ENCODE measurements at places on chromosomes 3 and 15. TPM values are rescaled to one million over a fixed set of nuclear protein-coding genes. Genes with fewer than 3 reads are reported as not detected.
A peak's percentile ranks its signal among the peaks of the same experiment; 100 is the strongest.

The ZKSCAN7 gene
- polyA plus RNA-seq, result 8.4 TPM

DNA sequence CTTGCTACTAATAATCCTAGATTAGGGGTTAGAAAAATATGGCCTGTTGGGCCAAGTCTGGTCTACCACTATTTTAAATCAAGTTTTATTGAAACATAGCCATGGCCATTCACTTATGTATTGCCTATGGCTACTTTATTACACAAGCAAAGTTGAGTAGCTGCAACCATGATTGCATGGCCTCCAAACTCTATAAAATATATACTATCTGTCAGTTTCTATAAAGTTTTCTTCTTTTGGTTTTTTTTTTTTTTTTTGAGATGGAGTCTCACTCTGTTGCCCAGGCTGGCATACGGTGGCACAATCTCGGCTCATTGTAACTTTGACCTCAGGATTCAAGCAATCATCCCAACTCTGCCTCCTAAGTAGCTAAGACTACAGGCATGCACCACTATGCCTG is 60.4 kb downstream of the INO80 start:
- no peak overlapping the region for H3K4me3 ChIP-seq
- H3K36me3 ChIP-seq, result peaks cover 60% of the 10 kb centered on the region
- no peaks in the 10 kb centered on the region for H3K4me1 ChIP-seq
- H3K27ac ChIP-seq, result no peak overlapping the region

- H3K36me3 ChIP-seq, result peaks cover 2% of the 10 kb centered on the region
- no peak overlapping the region for H3K4me3 ChIP-seq
- H3K27ac ChIP-seq, result no peak overlapping the region
- DNase-seq, result no peak
These were observed 41.6 kb downstream of the NKIRAS1 start for GRCh38 chr3:23875113-23875725.

- H3K27me3 ChIP-seq, result no peaks in the 10 kb centered on the region
- peaks cover 35% of the 10 kb centered on the region for H3K36me3 ChIP-seq
These were observed 60.1 kb downstream of the SGO1 start for GRCh38 chr3:20125897-20126296.

GRCh38 chr15:83207009-83207659 is 489 bp downstream of the HDGFL3 start:
- DNase-seq, result peak; percentile 77
- H3K27ac ChIP-seq, result peak overlapping the region; percentile 12
- H3K4me1 ChIP-seq, result no peaks in the 10 kb centered on the region
- no peaks in the 10 kb centered on the region for H3K36me3 ChIP-seq
- peak overlapping the region; percentile 51 for H3K4me3 ChIP-seq

GRCh38 chr3:125031544-125031943 is 24.3 kb downstream of the HEG1 start:
- H3K36me3 ChIP-seq, result peaks cover 15% of the 10 kb centered on the region
- H3K4me3 ChIP-seq, result no peak overlapping the region
- H3K4me1 ChIP-seq, result no peaks in the 10 kb centered on the region
- no peak overlapping the region for H3K27ac ChIP-seq
- no peaks in the 10 kb centered on the region for H3K27me3 ChIP-seq
- DNase-seq, result no peak

Measured in large intestine (tissue), 12 donors.